Fibroblast of the conjunctiva (primary cell): ENCODE measurements at places on chromosomes 12 and 14.

DNA sequence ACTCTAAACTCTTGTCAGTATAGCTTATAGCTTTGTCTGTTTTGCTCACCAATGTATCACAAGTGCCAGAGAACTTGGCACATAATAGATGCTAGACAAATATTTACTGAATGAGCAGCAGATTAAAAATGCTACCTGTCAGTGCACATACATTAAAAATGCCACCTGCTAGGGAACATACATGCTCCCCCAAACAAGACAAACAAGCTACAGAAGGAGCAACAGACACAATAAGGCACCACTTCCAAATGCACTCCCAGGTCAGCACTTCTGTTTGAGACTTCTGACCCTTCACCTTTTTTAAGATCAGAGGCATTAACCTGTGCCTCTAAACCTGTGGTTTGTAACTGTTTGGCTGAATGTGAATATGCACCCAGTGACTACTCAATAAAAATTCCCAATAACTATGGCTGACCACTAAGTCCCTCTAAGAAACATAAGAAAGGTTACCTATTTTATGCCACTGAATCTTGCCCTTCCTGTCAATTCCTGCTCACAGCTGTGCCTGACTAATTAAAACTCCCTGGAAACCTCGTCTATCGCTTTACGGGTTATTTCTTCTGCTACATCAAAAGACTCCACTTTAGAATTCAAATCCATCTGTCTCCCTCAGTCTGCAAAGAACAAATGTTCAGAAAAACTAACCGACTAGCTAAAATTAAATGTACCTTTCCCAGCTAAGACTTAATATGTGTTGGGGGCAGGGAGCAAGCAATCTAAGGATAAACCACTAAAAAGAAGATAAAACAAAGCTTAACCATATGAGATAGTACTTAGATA, 41.0 kb downstream of the HECTD4 start:
- DNase-seq, result no peak

- DNase-seq, result no peak
Measured at GRCh38 chr12:6346235-6346832, 4.5 kb upstream of the TNFRSF1A start.

- peak; percentile 60 for DNase-seq
Measured at GRCh38 chr12:105228494-105228893, 7.5 kb downstream of the APPL2 start.

GRCh38 chr12:69851976-69852375, 26.9 kb downstream of the MYRFL start:
- DNase-seq, result no peak

GRCh38 chr12:67161322-67161918, 107.7 kb upstream of the CAND1 start:
- DNase-seq, result peak; percentile 5

DNA sequence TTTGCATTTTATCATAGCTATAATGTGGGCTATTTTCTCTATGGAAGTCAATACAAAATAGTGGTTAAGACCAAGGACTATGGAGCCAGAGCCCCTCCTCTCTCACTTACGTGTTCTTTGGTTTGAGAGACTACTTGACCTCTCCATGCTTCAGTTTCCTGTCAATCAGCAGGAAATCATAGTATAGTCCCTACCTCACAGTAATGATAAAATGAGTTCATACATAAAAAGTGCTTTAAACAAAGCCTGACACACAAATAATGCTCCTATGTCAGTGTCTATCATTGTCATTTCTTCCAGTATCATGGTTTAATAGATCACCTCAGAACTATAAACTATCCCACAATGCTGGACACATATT, 90.4 kb downstream of the MED13L start:
- no peak for DNase-seq

DNA sequence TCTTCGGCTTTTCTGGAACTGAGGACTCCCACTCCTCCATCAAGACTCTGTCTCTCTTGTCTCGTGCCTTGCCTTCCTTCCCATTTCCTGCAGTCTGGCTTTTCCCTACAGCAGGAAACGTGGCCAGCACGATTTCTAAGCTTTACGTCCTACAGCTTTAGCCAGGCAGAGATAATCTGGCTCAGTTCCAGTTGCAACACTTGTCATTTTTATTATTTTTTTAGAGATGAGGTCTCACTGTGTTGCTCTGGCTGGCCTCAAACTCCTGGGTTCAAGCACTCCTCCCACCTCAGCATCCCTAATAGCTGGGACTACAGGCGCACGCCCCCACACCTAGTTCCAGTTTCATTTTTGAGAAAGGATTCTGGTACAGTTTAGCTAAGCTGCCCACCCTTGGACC, 19.9 kb downstream of the CALM1 start:
- no peak for DNase-seq

GRCh38 chr12:31962076-31962475, 2.9 kb downstream of the RESF1 start:
- DNase-seq, result no peak

- no peak for DNase-seq
Measured at GRCh38 chr14:54488318-54488645, 498 bp downstream of the GMFB start.

DNA sequence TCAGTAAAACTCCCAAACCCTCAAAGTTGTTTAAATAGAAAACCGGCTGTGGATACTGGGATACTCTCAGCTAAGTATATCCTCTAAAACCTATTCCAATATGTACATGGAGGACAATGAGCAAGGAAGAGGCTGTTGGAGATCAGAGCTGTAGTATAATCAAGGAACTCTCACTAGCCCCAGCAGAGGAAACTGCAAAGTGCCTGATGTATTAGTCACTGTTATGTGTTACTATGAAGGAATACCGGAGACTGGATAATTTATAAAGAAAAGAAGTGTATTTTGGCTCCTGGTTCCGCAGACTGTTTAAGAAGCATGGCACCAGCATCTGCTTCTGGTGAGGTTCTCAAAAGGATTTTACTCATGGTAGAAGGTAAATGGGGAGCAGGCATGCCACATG, 65.6 kb upstream of the RPL10L start:
- no peak for DNase-seq

GRCh38 chr14:93153121-93153520, 31.6 kb downstream of the MOAP1 start:
- no peak for DNase-seq

DNA sequence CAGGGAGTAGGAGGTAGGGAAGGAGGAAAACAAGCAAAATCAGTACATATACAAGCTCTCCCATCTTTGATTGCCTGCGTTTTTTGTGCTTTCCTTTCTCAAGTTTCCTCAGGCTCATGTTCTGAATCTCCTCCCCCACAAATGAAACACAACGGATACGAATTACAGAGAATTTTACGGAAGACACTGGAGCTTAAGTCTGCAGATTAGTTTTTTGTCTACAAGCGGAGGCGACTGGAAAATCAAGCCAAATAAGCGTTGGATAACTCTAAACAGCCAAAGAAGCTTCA, 612 bp downstream of the WBP11 start:
- no peak for DNase-seq

GRCh38 chr14:66076176-66076575, 410.0 kb upstream of the CCDC196 start:
- DNase-seq, result no peak

DNA sequence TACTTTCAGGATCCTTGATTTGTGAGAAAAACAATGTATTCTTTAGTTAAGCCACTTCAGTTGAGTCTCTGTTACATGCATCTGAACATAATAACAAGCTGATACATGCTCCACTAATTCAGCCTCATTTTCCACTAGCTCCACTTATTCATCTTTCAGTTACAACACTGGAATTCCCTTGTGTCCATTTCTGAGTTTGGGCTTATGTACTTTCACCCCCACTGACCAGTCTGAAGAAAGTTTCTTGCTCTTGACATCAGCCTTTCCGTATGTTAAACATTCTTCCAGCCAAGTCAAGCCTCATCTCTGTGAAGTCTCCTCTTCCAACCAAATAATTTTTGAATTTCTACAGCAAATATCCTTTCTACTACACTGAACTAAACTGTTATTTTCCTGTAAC, 592.5 kb upstream of the NOVA1 start:
- DNase-seq, result peak; percentile 39

DNA sequence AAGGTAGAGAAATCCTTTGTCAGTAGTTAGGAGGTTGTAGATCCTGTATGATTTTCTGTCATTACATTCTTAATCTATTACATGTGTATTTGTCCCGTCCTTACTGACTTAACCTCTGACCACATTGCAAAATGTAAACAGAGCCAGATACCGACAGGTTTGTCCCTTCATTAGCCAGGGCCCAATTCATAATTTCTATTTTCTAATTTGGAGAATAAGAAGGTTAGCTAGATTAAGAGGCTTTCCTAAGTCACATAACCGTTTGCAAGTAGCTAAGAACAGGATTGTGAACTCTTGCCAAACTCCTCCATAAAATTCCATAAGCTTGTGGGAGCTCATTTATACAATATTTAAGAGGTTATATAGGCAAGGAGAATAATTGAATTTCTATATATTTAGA, 352.6 kb downstream of the RAD51B start:
- no peak for DNase-seq

GRCh38 chr14:91891721-91892220, 24.4 kb upstream of the TC2N start:
- DNase-seq, result no peak

- DNase-seq, result no peak
Measured at GRCh38 chr12:32367381-32367780, 32.0 kb upstream of the FGD4 start.

GRCh38 chr12:7935590-7936581, at the start of gene SLC2A3:
Gene SLC2A3 (minus strand): TSS chr12:7936187. CDS start chr12:7936034, 153 bp downstream.
- DNase-seq, result peak; percentile 90

- DNase-seq, result no peak
Measured at GRCh38 chr12:53966385-53967133, 6.4 kb upstream of the HOXC11 start.

GRCh38 chr12:124551268-124552144, 15.9 kb downstream of the NCOR2 start:
- DNase-seq, result no peak

- no peak for DNase-seq
Measured at GRCh38 chr12:31658471-31659086, 909 bp upstream of the ETFBKMT start.

GRCh38 chr12:65364046-65364445, 85.6 kb downstream of the MSRB3 start:
- DNase-seq, result no peak

GRCh38 chr12:28265435-28266042, 75.3 kb downstream of the CCDC91 start:
- DNase-seq, result no peak

GRCh38 chr12:27330846-27331245, 1.8 kb upstream of the BMAL2 start:
- DNase-seq, result no peak
